ENCODE measurements at places on chromosomes 1 and 21. TPM values are rescaled to one million over a fixed set of nuclear protein-coding genes. Genes with fewer than 3 reads are reported as not detected.
A peak's percentile ranks its signal among the peaks of the same experiment; 100 is the strongest.

- DNase-seq, result peak; percentile 69
These were observed 103.2 kb upstream of the KIF26B start for GRCh38 chr1:245051349-245052221.

GRCh38 chr1:168792592-168793125, 63.7 kb upstream of the DPT start:
- no peak for DNase-seq

GRCh38 chr1:81428998-81429397, 371.7 kb upstream of the ADGRL2 start:
- DNase-seq, result no peak

GRCh38 chr1:158458263-158458662, 3.4 kb upstream of the OR10K1 start:
- DNase-seq, result no peak

- no peak for DNase-seq
These were observed 17.0 kb upstream of the PIGC start for GRCh38 chr1:172460887-172461315.

DNA sequence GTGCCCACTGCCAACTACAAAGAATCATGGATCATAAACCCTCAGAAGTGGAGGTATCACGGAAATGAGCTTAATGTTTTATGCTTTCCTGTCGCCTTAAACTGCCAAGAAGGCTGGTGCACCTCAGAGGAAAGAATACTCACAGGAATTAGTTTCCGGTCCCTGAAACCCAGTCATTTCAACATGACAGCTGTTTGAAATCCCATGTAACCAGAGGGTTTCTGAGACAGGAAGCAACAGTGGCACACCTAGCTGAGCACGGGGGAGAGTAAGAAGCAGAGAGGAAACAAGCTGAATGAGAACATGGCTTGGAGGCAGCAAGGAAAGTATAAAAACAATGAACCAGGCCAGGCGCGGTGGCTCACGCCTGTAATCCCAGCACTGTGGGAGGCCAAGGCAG, 3.9 kb downstream of the JAK1 start:
- no peak for DNase-seq

Gene HSD3B2
- total RNA-seq, result not detected

DNA sequence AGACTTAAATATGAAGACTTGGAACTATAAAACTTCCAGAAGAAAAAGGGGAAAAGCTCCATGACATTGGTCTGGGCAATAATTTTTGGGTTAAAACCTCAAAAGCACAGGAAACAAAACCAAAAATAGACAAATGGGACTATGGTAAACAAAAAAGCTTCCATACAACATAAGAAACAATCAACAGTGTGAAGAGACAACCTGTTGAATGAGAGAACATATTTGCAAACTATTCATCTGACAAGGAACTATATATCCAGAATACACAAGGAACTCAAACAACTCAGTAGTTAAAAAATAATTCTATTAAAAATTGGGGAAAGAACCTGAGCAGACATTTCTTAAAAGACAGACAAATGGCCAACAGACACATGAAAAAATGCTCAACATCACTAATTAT, 192.7 kb upstream of the ZNHIT6 start:
- no peak for DNase-seq

DNA sequence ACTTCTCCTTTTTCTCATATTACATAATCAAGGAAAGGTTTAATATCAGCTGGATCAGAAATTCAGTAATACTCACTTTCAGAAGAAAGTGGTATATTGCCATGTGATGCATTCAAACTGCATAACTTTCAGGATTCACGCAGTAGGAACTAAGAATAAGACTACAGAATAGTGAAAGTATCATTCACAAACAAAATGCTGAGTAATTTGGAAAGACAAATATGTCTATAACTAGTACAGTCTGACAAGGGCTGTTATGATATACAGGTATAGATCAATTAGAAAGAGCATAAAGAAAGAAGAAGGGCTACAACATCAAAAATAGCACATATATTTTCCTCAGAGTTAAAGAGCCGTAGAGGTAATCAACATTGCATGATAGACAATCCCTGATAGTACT, 871.5 kb upstream of the TMPRSS15 start:
- DNase-seq, result no peak

Gene SUSD4
- 5.8 TPM for total RNA-seq
